ENCODE measurements at places on chromosomes 3 and 15. TPM values are rescaled to one million over a fixed set of nuclear protein-coding genes. Genes with fewer than 3 reads are reported as not detected.

DNA sequence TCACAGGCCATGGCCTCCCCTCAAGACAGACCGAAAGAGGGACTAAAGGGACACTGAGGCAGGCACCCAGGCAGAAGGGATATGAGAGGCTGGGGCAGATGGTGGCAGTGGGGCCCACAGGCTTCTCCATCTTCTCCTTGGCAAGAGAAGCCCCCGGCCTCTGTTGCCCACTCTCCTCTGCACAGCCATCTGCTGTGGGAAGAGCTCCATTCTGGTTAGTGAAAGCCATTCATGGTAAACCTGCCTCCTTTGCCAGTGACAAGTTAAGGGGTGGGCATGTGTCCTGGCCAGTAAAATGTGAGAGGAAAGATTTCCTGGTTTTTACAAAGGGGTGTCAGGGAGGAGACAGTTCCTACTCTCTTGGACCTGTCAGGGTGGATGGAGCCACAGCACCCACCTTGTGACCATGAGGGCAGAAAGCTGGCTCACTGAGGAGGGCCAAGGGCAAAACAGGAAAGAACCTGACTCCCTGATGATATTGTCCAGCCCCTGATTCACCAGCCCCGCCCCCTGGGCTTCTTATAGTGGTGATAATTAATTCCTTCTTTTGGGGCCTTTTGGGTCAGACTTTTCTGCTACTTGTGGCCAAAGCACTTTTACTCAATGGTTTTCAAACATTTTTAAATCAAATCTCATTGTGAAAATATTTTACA is 130.4 kb upstream of the SMAD3 start:
- no peak for DNase-seq

- no peak for DNase-seq
Observed at GRCh38 chr15:98177966-98178592, 217.6 kb downstream of the ARRDC4 start.

DNA sequence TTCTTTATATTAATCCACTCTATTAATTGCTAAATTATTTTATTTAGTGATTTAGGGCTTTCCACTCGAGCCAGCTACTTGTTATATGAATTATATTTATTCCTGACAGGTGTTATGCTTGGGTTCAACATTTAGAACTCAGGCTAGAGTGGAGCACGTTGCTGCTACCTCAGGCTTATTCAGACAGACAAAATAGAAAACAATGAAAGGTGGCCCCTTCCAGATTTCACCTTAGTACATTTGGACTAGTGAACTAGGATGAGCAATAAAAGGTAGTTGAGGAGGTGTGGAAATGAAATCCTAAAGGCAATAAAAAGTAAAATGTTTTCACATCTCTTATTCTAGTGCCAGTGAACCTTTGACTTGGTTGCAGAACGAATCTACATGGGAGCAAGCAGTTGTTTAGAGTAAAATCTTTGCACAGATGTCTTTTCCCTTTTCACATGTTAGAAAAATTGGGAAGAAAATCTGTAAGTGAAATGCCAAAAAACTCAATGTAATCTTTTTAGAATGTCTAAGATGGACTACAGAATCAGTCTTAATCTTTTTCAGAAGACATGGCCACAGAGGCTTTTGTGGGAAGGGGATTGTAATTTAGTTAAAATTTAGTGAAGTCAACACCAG is 63.8 kb downstream of the AKAP13 start:
- no peak for DNase-seq

- DNase-seq: no peak
Observed at GRCh38 chr3:192611411-192611810, 115.9 kb downstream of the FGF12 start.

Gene GOLGA6D
- total RNA-seq: not detected
